Motor neuron (in vitro differentiated cells): ENCODE measurements at places on chromosomes 5 and 9. TPM values are rescaled to one million over a fixed set of nuclear protein-coding genes. Genes with fewer than 3 reads are reported as not detected.

- no peak for ATAC-seq
Observed at GRCh38 chr9:10863476-10863875, 250.7 kb upstream of the PTPRD start.

DNA sequence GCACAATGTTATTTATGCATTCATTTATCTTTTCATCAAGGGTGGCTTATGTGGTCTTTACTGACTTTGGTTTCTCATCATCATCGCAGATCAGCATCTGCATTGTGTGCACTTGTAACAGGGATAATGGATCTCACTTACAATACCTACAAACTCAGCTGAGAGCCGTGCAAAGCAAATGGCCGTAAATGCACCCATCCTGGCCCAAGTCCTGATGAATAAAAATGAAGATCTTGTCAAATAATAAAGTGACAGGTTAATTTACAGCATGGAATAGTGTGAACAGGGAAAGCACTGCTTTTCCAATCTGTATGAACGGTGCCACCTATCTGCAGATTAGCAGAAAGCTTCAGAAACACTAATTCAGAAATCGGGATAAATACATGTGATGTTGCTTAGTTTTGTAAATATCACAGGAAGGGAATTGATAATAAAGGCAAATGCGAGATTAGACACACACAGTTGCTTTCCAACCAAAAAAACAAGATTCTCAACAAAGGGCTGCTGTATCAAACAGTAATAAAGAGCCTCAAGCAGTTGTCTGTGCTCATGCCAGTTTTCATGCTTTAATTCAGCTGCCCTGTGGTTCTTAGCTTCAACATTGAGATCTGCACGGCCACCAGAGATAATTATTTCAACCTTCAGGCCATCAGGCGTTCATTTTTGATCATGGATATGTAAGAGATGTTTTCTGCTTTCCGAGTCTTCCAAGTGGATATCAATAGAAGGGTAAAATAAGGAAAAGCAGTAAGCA, 153.4 kb upstream of the POU5F2 start:
- peak; percentile 50 for ATAC-seq

- ATAC-seq: no peak
Observed at GRCh38 chr5:166938071-166938470, 1353.4 kb upstream of the WWC1 start.

GRCh38 chr5:33037076-33037475, 326.0 kb downstream of the NPR3 start:
- no peak for ATAC-seq

DNA sequence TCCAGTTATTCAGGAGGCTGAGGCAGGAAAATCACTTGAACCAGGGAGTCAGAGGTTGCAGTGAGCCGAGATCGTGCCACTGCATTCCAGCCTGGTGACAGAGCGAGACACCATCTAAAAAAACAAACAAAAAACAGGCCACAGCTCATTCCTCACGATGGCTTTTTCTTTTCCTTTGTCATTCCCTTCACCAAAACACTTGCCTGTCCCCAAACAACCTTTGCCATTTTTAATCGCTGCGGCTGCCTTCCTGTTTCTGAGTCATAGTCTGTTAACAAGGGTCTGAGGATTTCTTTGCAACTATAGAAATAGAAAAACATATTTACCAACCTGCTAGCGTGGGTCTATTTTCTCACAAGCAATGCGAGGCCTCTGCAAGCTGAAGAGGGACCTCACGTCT, 123.0 kb upstream of the FSTL4 start:
- ATAC-seq: no peak

- ATAC-seq: no peak
Observed at GRCh38 chr9:3962971-3963642, 336.8 kb downstream of the GLIS3 start.

- ATAC-seq: no peak
Observed at GRCh38 chr9:131257266-131258025, 18.9 kb downstream of the FAM78A start.

- no peak for ATAC-seq
Observed at GRCh38 chr9:132350861-132351315, 3.9 kb downstream of the SETX start.

DNA sequence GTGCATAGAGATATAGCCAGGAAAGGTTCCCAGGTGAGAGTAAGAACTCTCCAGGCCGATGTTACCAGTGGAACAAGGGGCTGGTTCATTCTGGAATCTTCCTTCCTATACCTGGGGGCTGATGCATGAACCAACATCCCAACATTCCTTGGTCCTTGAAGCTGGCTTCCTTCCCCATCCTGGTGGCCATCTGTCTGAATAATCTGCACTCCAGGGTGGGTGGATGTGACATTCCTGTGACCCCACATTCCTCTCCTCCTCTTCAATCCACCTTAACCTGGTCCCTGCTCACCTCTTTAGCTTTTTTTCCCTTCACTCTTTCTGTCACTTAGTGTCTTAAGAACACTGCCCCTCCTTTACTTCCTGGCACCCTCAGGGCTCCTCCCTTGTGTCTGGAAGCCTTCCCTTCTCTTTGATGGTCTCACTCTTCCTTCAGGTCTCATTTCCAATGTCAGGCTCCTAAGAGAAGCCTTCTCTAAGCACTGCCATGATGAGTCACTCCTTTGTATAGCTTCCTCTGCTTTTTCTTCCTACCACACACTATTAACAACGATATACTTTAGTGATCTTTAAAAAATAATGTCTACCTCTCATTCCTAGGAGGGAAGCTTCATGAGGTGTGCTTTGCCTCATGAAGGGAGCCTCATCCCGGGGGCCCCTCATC, 80.3 kb downstream of the BOD1 start:
- no peak for ATAC-seq

GRCh38 chr5:169980418-169981053, at the start of gene INSYN2B:
TSS of gene INSYN2B (minus strand) at chr5:169980495. CDS start at chr5:169883898, 96,597 bp downstream.
- ATAC-seq: peak; percentile 91

DNA sequence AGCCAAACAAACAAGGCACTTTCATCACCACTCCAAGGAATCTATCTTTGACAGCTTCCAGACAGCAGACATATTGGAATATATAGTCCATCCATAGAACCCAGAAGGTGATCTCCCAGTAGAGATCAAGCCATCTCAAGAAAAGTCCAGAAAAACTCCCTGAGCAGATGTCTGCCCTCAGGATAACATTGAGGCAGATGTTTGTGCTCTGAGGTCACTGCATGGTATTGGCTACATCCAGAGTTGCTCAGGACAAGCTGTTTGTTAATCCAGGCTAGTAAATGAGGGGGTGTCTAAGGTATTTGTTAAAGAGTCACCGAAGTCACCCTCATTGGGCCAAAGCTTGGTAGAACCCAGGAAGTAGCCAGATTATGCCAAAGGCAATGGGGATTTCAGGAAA, 556.3 kb upstream of the KLF4 start:
- ATAC-seq: no peak

- no peak for ATAC-seq
Observed at GRCh38 chr9:90801973-90802322, 329 bp downstream of the SYK start.

DNA sequence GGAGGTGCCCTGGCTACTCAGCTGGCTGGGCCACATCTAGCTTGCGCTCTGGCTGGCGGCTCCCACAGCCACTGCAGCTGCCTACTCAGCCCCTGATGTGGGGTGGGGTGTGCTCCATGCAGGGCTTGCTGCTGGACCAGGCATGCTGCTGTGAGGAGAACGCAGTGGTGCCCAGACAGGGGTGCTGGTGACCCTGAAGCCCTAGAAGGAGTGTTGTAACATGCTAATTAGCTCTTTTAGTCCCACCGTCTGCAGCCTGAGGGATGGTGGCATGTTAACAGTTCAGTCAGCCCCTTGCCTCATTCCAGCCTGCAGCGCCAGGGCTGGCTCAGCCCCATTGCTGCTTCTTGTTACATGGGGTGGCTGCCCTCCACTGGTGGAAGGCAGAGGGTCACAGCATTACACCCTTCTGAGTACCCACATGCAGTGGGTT, 642.3 kb downstream of the DMRTA1 start:
- peak; percentile 63 for ATAC-seq

- ATAC-seq: peak; percentile 48
Observed at GRCh38 chr5:54761213-54761701, 224.1 kb downstream of the ESM1 start.

GRCh38 chr9:2377117-2377516, 244.5 kb upstream of the VLDLR start:
- ATAC-seq: no peak

- ATAC-seq: peak; percentile 94
Observed at GRCh38 chr9:122092611-122093506, at the start of gene TTLL11. TSS of gene TTLL11 (minus strand) at chr9:122093308. CDS start at chr9:122093148, 160 bp downstream.

GRCh38 chr5:151015974-151016587, 4.3 kb upstream of the GPX3 start:
- no peak for ATAC-seq

The ADCY2 gene
- 17.0 and 19.2 TPM in 2 replicates for total RNA-seq

The IGFBPL1 gene
- total RNA-seq: 0.36 and 7.3 TPM in 2 replicates

The SLC38A9 gene
- 18.7 and 22.3 TPM in 2 replicates for total RNA-seq
